Adipocyte (in vitro differentiated cells): ENCODE measurements at places on chromosomes 5 and 9.

GRCh38 chr9:121574774-121575519 is 75.3 kb upstream of the GGTA1 start:
- no peak for DNase-seq

DNA sequence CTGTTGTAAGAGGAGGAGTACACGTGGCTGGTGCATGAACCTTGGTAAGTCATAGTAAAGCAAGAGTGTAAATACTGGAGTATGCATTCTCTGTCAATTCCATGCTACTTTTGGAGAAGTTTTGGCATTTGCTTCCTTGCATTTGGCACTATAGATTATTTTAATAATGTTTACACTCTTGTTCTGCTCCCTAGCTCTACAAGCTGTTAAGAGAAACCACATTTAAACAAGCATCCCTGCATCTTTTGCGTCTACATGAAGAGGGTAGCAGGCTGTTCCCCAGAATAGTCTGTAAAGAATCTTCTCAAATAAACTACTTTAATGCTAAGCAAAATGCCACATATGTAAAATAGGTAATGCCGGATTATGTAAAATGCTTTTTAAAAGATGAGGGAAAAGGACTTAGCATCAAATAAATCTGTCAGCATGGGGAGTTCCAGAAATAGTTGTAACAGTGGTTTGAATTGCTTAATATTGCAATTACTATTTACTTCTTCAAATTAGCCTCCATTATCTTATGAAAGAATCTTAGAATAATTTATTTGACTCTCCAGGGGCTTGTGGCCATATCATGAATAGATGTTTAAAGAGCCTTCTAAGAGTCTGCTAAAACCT is 2127.3 kb upstream of the WWC1 start:
- DNase-seq, result no peak

GRCh38 chr5:102231693-102232619 is 64.1 kb downstream of the SLCO4C1 start:
- DNase-seq, result no peak

- DNase-seq, result no peak
These were observed 135.4 kb downstream of the GDNF start for GRCh38 chr5:37704406-37704805.

DNA sequence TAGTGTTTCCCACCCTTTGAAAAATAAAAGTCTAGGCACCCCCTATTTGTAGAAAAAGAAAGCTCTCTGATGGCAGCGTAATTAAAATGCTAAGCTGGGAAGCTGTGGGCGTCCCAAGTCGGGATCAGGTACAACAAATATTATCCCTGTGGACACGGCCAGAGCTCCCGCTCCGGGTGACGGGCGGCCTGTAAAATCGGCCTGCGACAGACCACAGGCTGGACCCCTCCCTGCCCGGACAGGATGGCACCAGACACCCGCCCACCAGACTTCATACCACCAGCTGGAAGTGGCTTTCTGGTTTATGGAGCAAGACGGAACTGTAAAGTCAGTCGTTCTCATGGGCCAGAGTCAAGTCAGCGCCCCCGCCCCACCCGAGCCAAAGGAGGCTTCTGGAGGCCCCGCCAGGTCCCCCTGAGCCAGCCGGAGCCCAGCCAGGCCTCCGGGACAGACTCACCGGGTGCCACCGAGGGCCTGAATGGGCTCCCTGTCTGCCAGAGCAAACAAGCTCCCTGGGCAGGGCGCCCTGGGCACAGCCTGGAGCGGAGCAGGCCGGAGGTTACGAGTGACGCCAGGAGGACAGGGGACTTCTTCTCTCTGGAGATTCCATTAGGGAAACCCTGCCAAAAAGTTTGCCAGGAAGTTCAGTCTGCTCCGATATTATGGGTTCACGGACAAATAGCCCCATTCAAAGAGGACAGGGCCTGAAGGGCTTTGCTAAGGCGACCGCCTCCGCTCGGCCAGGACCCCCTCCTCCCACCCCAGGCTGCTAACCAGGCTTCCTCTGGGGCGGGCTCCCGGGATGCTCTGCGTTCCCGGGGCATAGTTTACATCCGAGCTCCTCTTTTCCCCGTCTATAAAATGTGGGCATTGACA is 173.7 kb downstream of the ERCC6L2 start:
- DNase-seq, result no peak

DNA sequence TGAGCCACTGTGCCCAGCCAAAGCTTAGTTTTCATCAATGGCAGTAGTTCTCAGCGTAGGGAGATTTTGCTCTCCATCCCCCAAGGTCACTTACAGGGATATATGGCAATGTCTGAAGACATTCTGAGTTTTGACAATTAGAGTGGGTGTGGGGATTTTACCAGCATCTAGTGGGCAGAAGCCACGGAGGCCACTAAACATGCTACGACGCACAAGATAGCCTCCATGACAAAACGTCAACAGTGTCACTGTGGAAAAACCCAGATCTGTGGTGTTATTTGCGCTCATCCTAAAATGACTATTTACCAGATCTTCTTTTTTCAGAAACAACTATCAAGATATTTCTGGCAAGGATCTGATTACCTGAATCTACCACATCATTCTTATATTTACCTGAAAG is 68.2 kb downstream of the CDC14B start:
- no peak for DNase-seq

DNA sequence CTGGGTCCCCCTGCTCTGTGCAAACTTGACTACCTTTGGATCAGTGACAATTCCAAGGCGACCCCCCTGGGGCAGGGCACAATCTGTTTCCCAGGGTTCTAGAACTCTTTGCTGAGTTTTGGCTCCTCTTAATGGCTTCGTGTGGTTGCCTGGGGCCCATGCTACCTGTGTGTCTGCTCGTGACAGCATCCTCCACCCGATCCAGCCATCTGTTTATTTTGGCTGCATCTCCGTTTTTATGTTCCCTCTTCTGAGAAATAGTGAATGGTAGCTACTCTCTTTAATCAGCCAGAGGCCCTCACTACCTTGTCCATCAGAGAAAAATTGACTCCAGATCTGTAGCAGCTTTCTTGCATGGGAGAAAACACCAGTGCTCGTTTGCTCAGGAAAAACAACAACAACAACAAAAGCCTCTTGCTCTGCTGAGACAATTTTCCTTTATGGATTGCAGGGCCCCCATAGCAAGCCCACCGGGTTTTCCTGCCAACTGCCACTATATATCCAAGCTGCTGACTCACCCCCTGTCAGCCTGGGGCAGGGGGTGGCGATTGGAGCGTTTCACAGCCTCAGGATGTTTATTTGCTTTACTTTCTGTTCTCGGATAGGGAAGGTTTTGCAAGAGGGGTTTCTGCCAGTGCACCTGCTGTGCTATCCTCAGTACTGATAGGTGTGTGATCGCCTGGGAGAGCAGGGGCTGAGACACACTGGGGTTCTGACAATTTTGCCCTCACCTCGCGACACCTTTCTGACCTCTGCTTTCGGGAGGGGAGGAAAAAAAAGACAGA is 607.8 kb downstream of the BNC2 start:
- peak; percentile 12 for DNase-seq

DNA sequence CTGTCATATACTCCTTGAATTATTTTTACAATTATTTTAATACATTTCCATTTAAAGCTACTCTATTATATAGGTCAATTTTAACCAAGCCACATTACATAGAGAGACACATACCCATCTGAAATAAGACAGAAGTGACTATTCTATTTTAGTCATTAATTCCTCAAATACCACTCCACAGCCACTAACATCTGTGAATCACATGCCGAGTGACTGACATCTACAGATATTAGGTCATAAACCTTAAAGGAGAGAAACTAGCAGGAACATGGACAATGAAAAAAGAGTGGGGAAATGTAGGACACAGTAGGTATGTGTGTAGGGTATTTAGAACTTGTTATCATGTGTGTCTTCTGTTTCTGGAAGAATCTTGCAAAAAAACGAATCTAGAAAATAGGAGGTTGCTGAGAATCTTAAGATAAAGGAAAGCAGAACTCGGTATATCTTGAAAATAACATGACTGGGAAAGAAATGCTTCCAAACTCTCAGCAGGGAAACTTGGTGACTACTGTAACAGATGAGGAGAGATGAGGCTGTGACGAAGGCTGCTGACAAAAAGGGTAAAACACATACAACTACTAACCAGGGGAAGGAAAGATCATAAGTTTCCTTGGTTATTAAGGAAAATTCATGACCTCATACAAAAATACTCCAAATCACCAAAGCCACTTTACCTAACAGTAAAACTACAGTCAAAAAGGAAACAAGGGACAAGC is 84.6 kb downstream of the PLPP1 start:
- DNase-seq, result peak; percentile 24

DNA sequence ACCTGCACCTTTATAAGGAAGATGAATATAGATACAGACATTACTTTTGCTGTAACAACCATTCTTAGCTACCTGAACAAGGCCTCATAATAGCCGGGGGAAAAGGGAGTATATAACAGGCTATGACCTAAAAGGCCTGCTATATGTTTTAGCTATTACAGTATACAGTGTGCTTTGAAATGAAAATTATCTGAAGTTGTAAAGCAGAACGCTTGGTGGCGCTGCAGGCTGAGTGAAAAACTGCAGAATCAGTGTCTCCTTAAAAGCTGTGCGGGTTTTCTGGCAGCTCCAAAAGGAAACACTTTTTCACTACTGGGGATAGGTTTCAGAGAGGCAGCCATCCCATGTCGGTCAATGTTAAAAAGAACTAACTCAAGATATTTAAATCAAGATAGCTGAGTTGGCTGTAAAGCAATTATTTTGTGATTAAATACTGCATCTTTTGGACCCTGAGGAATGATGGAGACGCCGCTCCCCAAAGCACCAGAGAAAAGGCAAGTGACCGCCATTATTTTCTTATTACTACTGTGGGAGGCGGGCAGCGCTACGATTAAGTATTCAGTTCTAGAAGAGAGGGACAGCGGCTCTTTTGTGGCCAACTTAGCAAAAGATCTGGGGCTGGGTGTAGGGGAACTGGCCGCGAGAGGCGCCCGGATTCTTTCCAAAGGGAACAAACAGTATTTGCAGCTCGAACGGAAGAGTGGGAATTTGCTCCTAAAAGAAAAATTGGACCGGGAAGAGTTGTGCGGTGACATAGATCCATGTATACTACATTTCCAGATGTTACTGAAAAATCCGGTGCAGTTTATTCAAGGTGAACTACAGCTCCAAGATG is 5.9 kb downstream of the PCDHB6 start:
- DNase-seq, result no peak

- DNase-seq, result no peak
These were observed 385.1 kb downstream of the SEMA5A start for GRCh38 chr5:9160747-9161146.

GRCh38 chr5:158014372-158014771 is 155.4 kb upstream of the CLINT1 start:
- no peak for DNase-seq

DNA sequence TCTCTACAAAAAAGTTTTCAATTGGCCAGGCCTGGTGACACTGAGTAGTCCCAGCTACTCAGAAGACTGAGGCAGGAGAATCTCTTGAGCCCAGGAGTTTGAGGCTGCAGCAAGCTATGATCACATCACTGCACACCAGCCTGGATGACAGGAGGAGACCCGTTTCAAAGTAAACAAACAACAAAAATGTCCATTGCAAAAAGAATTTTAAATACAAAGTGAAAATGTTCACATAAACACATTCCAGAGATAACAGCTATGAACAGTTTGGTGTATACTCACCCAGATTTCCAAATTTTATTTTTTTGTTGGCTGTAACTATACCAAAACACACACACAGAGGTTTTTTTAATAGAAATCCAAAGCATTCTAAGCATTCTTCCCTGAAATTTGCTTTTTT is 39.8 kb downstream of the ADRA1B start:
- DNase-seq, result peak; percentile 59

DNA sequence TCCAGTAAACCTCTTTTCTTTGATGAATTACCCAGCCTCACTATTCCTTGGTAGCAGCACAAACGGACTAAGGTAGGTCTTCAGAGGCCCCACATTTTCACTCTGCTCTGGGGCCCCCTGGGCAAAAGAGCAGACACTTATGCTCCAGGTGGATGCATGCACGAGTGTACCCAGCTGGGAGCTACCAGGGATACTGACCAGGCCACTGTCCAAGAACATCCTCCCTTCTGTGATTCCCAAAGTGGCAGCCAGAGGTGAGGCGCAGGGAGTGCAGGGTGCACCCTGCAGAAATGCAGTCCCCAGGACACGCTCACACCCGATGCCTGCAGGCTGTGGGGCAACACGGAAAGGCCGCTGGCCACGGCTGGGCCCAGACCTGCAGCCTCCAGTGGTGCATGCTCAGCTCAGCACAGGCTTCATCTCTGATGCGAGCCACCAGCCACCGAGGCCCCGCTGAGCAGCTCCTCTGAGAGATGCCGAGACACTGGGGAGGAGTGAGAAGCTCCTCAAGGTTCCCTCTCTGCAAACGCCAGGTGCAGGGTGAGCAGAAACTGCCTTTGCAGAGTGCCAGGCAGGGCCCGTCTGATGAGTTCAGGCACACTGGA is 48.1 kb upstream of the OLFM1 start:
- no peak for DNase-seq

DNA sequence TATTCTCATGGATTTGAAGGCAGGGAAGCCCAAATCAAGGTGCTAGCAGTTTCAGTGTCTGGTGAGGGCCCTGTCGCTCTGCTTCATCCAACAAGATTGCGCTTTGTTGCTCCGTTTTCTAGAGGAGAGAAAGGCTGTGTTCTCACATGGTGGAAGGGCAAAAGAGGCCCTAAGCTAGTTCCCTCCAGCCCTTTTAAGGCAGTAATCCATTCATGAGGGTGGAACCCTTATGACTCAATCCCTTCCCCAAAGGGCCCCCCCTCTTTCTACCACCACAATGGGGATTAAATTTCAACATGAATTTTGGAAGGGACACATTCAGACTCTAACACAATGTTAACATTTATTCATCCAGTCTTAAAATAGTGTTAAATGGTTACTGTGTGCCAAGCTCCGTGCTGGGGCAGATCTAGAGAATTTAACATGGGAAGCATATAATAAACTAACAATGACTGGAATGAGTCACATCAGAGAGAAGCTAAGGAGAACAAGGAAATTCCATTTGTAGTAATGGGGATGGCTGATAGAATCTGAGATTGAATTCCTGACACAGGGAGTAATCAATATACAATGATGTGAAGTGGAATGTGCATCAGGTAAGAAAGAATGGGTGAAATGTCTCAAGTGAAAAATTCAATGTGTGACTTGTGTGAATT is 382.8 kb upstream of the ZNF608 start:
- no peak for DNase-seq

DNA sequence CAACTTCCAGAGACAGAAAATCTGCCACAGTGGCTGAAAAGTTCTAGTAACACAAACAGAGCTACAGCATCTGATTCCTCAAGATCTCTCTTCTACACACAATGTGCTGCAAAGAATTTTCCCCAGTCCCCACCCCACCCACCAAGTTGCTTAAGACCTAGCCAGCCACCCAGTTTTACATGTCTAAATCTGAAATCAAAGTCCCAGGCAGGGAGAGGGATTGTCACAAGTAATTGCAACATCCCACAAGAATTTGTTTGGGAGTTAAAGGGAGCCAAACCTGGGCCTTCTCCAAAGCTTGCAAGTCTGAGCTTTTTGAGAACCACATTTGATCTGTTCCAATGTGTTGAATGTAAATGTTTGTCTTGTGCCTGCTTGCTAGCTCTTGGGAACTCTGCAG is 15.5 kb downstream of the IGIP start:
- DNase-seq, result peak; percentile 92

- no peak for DNase-seq
These were observed 414.1 kb upstream of the CLINT1 start for GRCh38 chr5:158273035-158273434.
